ENCODE measurements at places on chromosomes 16 and 17.
A peak's percentile ranks its signal among the peaks of the same experiment; 100 is the strongest.

- DNase-seq: peak; percentile 53
These were observed 78.1 kb downstream of the SKAP1 start for GRCh38 chr17:48351911-48352332.

GRCh38 chr17:80516171-80516932, 28.3 kb upstream of the RPTOR start:
- no peak for DNase-seq

DNA sequence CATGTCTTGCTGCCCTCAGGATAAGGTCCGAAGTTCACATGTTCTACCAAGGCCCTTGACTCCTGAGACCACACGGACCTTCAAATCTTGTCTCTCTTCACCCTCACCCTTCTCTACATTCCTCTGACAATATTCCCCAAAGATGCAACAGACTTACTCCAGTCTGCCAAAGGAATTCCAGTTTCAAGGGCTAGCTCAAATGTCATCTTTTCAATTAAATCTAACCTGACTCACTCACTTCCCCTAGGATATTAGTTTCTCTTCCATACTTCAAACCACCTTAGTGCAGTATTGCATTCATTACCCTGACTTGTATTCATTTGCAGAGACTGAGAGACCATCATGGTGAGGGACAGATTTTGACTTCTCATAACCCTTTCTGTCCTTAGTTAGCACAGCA, 59.6 kb upstream of the ADCY9 start:
- DNase-seq: no peak

- no peak for DNase-seq
These were observed 17.1 kb downstream of the TMIGD1 start for GRCh38 chr17:30316736-30317135.

DNA sequence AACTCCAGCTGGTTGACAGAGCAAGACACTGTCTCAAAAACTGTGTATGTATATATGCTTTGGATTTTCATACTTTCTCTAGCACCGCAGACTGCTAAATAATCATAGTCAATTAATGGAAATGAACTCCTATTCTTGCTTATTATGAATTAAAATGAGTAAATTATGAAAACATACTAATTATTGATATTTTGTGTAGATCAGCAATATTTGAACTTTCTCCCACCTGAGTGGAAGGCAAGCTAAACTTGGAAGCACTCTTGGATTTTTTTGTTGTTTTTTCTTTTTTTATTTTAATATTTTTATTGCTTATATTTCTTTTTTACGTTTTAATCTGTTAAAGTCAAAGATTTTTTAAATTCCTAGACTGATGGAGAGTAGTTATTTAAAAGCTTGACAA, 201.7 kb downstream of the CDRT15L2 start:
- no peak for DNase-seq

- peak; percentile 62 for DNase-seq
These were observed 66.9 kb upstream of the RCVRN start for GRCh38 chr17:9971991-9972390.

DNA sequence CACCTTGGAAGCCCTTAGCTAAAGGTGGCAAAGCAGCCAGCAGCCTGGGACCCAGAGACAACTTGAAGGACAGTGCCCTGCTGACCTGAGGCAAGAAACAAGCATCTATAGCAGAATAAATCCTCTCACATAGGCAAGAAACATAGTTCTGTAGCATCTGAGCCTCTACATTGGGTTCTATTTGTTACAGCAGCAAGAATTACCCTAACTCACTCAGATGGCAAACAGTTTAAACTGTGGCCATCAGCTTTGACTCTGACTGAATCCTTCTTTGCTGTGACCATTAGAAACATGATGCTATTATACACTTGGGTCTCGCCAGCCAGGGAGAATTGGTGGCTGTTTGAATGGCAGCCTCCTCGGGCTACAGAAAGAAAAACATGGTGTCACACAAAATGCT, 53.1 kb upstream of the CCL1 start:
- no peak for DNase-seq

DNA sequence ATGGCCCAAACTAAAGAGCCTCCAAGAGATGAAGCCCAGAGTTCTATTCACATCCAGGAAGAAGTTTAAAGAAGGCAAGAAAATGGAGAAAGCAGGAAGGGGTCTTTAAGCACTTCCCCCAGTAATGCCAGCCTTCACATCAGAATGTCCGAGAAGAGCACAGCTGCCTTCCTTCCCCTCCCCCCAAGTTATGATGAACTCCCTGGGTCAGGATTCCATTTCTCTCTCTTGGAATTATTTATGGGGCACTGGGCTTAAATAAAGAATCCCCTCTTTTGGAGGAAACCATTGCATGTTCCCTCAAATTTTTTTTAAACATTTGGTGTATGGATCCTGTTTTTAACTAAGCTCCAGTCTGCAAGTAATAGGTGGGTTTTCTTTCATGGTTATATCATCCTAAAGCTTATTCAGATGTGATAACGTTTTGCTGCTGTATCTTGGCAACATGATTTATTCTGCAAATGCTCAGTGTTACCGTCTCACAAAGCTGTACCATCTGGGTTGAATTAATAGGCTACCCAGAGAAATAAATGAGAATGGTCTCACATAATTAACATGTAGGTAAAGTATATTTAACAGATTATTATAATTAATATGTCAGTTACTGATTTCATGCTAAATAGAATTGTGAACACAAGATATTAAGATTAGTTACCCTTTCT, 160.9 kb upstream of the TOX3 start:
- DNase-seq: no peak
